Stimulated activated CD4-positive, alpha-beta T cell treated with anti-CD3 and anti-CD28 coated beads, Interleukin-1b, Interleukin-23, amount 100 ng/mL, for 1 hour (primary cell): ENCODE measurements at places on chromosomes 12 and 14.

DNA sequence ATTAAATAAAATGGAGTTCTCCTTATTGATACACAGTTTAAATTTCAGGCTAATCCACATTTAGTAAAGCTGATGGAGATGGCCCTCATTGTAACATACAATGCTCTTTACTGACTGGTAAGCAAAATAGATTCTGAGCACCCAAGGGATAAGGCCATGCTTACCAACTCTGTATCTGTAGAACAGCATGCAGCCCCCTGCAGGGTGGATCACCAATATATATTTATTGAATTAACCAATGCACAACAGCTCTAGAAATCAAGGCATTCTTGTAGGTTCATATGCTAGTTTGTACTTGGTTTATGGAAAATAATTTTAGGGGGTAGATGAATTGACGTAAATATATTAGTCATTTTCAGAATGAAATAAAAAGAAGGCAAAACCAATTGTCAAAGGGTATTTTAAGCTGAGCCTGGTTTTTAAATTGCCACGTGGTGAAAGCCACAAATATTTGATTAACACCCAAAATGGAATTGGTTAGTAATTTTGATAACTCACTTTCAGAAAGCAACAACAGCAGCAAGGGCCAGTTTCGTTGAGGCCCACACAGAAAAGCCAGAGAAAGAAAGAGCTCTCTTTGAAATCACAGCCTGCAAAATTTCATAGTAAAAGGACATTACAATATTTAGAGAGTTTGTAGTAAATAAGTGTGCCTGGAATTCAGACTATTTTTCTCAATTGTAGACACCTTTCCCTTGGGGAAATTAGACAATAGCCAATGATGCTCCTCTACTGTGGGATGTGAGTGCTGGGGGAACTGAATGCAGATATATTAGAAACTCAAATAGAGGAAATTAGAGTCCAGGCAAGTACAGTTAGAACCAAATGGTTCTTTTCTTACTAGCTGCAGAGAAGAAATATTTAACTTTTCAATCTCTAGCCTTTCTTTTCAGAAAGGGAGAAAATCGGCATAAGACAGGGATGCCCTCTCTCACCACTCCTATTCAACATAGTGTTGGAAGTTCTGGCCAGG lies 216.2 kb upstream of the ABCD2 start:
- DNase-seq: no peak

DNA sequence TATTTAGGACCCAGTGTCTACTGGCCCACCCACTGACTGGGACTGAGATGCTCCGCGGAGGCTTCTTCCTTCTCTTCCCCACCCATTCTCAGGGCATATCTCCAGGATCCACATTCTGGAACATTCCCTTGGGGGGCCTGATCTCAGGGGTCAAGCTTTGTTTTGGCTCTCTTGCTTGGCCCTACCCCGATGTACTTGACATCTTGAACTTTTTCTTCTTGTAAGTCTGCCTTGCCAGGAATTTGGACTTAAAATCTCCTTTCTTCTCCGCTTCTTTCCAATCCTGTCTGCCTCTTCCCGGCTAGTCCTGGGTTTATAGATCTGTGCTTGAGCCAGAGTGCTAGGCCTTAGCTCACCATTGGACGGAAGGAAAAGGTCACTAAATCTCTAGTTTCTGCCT lies 22.1 kb downstream of the DACT1 start:
- no peak for DNase-seq

GRCh38 chr14:91473046-91473445 lies 37.1 kb downstream of the PPP4R3A start:
- DNase-seq: no peak

GRCh38 chr12:2616763-2617162 lies 178.0 kb upstream of the FKBP4 start:
- DNase-seq: no peak

DNA sequence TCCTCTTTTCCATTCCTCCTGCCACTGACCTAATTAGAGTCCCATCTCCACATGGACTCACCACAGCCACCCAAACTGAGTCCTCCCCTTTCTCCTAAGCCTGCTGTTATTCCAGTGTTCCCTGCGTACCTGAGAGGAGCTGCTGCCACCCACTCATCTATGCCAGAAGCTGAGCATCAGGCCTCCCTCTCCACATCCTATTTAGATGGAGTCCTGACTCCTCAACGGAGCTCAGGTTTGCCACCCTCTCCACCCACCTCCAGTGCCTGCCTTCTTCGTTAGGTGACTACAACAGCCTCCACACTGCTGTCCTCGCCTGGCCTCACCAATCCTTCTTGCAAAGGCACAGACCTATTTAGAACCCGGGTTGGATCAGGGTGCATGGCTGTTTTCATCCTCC lies 15.2 kb upstream of the ABHD12B start:
- no peak for DNase-seq

GRCh38 chr14:27181333-27181732 lies 583.5 kb upstream of the NOVA1 start:
- no peak for DNase-seq

DNA sequence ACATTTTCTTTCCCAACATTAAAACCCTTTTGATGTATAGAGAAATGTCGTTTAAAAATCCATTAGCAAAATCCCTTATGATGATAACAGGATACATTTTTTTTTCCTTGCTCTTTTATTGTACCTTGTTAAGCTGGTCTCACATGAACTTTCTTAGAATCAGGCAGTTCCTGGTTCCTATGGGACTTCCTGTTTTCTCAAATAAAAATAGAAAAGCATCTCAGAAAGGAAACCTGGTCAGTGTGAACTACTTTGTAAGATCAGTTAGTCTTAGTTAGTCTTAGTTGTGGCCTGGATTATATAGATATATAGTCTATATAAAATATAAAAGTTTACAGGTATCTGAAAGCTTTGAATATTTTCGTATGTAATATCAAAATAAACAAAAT lies 40.3 kb downstream of the LEMD3 start:
- DNase-seq: no peak

GRCh38 chr12:42552822-42553221 lies 36.7 kb downstream of the PRICKLE1 start:
- no peak for DNase-seq

GRCh38 chr12:120801146-120801545 lies 75.5 kb downstream of the ACADS start:
- no peak for DNase-seq

DNA sequence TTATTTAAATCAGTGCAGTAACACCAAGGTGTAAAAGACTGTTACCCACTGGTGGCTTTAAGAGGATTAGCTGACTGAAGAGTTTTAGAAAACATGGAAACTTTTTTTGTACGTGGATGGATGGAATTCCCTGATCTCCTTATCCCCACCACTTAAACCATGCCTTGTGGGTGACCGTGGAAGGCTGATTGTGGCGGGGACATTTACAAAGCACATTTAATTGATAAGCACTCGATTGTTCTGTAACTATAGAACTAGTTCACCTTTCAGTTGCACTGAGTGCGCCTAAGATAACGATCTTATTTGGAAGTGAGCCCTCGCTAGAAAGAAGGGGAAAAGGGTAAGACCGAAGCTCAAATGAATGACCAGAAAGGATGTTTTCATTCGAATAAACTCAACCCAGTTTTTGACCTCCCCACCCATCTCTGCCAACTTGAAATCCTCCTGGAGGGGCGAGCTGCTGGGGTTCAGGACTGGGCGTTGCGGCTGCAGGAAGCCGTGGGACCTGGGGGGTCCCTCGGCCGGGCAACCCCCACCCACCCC lies 688 bp upstream of the RASSF3 start:
- DNase-seq: no peak

GRCh38 chr14:104433401-104434213 lies 146.0 kb upstream of the C14orf180 start:
- no peak for DNase-seq
